Left cardiac atrium (tissue), 4 donors: ENCODE measurements at places on chromosomes 6 and 20.

- no peak for DNase-seq
Measured at GRCh38 chr20:1301031-1301529, 27.9 kb downstream of the SDCBP2 start.

GRCh38 chr6:3379482-3380060, 77.3 kb downstream of the SLC22A23 start:
- no peak for DNase-seq

DNA sequence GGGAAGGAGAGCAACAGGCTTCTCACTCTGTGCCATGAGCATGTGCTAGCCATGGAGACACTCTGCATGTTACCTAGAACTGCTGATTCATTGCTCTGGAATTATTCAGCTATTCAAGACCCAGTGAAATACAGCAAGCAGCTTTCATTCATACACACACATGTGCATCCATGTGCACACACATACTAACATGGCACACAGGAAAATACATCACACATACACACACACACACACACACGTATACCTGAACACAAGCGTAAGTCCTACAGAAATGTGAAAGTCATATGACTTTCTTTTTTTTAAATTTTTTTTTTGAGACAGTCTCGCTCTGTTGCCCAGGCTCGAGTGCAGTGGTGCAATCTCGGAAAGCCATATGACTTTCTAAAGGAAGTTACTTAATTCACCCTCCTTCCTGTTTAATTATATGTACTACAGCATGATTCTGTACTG, 108.2 kb upstream of the NFATC2 start:
- DNase-seq, result no peak

GRCh38 chr6:71478834-71479541, 190.4 kb downstream of the OGFRL1 start:
- no peak for DNase-seq

DNA sequence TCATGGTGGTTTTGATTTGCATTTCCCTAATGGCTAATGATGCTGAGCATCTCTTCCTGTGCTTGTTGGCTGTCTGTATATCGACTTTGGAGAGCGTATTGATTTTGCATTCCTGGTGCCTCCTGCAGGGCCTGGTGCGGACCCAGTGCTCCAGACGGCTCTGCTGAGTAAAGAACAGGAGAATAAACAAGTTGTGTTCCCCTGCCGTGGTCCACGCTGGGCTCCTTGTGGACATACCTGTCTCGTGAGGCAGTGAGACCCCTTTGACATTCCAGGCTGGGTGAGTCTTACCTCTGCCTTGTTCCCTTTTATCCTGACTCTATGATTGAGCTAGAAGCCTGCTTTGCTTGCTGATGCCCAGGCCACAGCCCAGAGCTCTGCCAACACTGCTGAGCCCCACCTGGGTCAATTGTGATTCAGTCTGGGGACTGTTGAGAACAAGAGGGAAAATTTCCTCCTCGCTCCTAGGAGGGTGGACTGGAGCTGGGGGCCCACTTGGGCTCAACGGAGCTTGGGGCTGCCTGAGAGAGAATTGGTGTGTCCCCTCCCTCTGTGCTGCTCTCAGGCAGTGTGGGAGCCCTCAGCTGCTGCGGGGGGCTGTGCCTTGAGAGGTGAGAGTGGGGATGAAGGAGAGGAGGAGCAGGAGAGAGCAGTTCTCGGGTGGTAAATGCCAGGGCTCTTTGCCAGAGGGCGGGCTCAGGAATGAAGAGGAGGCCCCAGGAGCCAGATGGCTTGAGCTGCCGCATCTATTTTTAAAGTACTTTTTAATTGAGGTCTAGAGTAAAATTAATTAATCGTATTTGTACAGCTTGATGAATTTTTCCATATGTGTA, 43.7 kb upstream of the PMEPA1 start:
- no peak for DNase-seq

GRCh38 chr6:158058171-158058651, 76.5 kb downstream of the SYNJ2 start:
- DNase-seq, result no peak

- DNase-seq, result no peak
Measured at GRCh38 chr20:50957276-50957675, 1.1 kb downstream of the DPM1 start.

GRCh38 chr6:169591616-169592015, 110.2 kb downstream of the WDR27 start:
- DNase-seq, result no peak

- DNase-seq, result no peak
Measured at GRCh38 chr6:133894369-133894768, 5.5 kb downstream of the TCF21 start.

DNA sequence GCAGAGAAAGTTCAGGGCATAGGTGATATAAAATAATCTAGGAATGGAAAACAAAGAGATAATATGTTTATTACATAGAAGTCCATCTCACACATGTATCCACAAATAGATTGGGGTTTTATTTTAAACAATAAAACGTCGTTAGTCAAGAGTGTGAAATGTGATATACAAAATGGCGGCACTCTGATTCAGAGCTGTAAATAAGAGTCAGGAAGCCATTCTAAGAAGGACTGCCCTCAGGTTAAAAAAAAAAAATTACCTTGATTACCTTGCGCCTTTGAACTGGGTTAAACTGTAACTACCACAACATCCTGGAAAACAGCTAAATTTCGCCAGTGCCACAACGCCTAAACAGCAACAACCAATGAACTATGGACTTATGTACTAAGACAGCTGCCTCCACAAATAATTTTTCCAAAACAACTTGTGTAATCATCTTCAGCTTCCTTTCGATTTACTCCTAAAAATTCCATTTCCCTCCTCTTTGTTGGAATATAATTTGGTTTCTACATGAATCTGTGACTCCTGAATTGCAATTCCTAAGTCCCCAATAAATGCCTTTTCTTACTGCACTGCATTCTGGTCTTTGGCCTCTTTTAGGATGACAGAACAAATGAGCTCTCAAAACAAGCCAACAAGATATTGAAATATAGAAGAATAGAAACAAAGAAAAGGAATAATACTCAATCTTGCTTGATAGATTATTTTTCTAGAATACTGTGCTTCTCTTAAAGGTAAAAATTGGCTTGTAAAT, 1019.5 kb upstream of the MAP3K7 start:
- DNase-seq, result no peak

DNA sequence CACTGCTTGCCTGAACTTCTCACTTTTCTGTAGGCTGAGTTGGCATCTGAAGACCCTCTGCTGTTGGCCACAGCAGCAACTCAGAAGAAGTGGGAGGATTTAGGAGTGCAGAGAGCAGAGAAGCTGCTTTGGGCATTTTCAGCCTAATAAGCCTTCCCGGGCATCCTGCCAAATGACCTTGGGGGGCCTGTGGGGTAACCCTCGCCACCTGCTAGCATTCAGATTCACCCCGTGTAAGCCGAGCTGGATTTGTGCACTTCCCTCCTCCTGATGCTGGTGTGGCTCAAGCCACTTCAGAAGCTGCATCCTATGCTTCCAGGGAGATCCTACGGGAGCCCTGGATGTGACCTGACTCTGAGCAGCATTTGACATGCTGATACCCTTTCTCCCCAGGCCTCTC, 114.8 kb downstream of the LRFN2 start:
- no peak for DNase-seq

- DNase-seq, result no peak
Measured at GRCh38 chr6:23265270-23265669, 695.9 kb downstream of the HDGFL1 start.

DNA sequence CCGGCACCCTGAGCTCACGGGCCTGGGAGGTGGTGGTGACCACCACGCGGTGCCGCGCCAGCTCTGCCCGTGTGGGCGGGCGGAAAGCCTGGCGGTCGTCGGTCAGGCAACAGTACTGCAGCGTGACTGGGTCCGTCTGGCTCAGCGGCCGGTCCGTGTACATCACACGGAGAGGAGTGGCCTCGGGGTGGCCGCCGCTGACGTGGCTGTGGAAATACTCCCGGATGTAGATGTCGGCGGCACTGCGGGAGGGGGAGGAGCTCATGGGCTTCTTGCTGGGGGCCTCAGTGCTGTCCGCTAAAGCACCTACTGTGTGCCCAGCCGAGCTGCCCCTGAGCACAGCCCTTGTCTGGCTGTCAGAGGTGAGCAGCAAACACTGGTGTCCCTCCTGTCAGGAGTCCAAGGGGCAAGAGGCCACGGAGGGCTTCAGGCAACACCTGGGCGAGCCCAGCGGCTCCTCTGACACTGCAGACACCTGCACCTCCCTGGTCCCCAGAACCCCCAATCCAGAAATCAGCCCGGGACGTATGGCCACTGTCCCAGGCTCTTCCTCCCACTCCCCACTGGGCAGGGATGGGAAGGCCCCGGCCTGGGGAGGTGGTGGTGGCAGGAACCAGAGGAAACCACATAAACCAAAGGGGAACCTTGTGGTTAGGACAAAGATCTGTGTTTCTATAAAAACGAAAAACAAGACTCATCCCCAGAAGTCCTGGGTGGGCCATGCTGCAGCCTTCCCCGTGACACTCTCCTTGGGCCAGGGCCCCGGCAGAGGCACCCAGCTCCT, 6.5 kb downstream of the HELZ2 start:
- DNase-seq, result peak; percentile 65

GRCh38 chr6:157284738-157285421, 38.4 kb downstream of the TMEM242 start:
- no peak for DNase-seq

DNA sequence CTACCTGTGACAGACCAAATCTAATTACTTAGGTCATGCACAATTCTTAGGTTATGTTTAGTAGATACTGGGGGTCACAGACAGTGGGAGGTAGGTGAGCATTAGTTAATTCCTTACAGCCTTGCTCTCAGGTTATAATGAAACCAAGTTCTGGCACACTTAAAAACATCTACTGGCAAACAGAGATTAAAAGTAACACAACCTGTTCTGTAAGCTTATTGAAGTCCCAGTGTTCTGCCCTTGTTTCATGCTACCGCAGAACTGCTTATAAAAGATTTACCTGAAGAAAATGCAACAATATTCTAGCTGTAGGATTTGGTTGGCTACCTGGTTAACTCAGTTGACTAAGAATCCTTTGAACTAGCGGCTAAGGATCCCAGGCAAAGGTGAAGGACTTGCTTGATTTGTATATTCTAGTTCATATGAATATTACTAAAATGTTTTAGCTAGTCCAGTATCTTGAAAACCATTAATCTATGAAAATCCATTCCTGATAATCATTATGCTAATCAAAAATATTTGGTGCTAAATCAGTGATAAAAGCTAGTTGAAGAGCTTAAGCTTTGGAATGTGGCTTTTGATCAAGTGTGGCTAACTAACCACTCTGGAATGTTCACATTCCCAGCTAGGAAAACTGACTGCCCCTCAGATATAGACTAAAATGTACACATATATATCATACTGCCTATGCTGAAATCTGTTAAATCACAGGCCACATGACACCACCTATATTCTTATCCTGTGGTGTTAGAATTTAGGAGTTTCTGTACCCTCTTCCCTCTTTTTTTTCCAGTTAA, 7.2 kb downstream of the PEX3 start:
- no peak for DNase-seq

GRCh38 chr20:44089987-44090674, 96.9 kb downstream of the JPH2 start:
- no peak for DNase-seq

- DNase-seq, result no peak
Measured at GRCh38 chr20:24194143-24194542, 205.6 kb upstream of the GGTLC1 start.

DNA sequence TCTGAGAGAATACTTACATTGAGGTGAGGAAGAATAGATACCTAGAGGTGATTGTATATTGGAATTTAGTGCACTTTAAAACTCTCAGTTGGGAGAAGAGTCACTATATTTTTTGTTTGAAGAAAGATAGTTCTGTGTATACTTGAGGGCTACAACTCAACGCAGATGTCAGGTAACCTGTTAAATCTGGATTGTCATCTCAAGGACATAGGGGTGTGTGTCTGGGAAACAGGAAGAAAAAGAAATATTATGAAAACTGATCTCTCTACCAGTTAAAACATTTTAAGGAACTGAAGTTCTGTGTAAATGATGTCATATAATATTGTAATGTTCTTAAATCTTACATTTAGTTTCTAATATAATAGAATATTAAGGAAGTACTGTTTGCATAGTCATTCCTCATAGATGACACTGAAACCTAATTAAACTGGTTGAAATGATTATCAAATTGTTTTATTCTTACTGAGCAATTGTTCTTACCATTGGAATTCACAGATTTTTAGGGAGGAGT, 86.2 kb downstream of the SMAP1 start:
- no peak for DNase-seq

DNA sequence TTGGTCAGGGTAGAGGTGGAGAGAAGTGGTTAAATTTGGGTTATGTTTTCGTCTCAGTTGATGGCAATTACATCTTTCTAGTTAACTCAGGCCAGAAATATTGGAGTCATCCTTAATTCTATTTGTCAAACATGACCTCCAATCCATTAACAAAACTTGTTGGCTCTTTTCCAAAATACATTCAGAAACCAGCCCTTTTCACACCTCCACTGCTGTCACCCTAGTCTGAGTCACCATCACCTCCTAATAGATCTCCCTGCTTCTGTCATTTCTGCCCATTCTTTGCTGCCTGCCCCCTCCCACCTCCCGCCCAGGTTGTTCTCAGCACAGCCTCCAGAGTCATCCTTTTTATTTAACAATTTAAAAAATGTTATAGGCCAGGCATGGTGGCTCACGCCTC, 3.0 kb upstream of the ABCF1 start:
- no peak for DNase-seq

GRCh38 chr6:165184192-165184979, 125.0 kb downstream of the C6orf118 start:
- peak; percentile 62 for DNase-seq

DNA sequence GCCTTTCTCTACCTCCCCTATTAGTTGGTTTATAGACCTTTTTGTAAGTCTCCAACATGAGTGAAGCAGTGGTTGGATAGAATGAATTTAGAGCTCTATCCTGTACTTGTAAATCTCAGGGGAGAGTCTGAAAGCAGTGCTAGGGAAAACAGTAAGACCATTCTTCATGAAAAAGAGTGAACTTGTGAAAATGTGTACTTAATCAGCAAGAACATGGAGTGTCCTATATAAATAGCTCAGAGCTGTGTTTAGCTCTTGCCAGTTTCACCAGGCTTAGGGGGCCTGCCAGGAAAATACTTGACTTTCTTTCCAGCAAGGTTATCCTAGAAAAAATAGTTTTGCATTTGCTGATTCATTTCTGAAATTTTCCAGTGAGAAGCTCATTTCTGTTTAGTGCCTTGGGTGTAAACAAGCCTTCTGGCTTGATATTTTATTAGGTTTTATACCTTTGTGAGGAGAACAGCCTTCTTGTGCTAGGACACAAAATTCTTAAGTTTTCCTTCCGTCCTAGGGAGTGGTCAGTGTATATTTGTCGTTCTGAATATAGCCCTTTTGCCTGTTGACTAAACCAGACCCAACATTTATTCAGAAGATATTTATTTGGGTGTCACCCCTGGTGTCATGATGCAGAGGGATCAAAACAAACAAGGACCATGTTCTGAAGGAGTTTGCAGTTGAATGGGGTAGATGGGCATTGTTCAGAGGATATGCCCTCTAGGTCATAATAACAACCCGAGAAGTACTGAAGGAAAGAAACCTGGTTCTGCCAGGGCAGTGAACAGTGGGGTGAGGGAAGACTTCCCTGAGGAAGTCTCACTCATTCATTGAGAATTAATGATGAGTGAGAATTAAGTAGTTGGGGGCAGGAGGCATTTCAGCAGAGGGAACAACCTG, 7.6 kb downstream of the ARFGEF2 start:
- peak; percentile 32 for DNase-seq
